Activated naive CD4-positive, alpha-beta T cell (primary cell): ENCODE measurements at places on chromosomes 7 and 10.

- DNase-seq = no peak
Measured at GRCh38 chr7:130822642-130823041, 88.6 kb upstream of the KLF14 start.

DNA sequence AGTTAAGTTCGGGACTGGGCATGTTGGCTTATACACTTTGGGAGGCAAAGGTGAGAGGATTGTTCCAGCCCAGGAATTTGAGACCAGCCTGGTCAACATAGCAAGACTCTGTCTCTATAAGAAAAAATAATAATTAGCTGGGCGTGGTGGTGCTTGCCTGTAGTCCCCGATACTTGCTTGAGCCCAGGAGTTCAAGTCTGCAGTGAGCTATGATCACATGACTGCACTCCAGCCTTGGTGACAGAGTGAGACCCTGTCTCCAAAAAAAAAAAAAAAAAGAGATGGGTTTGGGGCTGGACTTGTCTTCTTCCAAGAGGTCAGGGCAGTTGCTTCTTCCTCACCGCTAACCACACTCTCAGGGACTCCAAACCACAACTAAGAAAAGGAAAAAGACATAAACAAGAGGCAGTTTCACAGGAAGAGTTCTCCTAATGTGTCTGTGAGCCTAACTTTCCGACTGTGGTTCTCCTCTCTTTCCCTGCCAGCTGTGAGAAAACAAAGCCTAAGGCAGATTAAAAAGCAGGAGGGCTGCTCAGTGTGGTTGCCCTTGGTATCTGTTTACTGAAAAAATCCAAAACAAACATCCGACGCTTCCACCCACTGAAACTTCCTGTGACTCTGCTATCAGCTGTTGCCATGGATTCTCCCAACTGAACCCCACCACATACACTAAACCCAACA, 2.4 kb upstream of the SERPINE1 start:
- DNase-seq = no peak

DNA sequence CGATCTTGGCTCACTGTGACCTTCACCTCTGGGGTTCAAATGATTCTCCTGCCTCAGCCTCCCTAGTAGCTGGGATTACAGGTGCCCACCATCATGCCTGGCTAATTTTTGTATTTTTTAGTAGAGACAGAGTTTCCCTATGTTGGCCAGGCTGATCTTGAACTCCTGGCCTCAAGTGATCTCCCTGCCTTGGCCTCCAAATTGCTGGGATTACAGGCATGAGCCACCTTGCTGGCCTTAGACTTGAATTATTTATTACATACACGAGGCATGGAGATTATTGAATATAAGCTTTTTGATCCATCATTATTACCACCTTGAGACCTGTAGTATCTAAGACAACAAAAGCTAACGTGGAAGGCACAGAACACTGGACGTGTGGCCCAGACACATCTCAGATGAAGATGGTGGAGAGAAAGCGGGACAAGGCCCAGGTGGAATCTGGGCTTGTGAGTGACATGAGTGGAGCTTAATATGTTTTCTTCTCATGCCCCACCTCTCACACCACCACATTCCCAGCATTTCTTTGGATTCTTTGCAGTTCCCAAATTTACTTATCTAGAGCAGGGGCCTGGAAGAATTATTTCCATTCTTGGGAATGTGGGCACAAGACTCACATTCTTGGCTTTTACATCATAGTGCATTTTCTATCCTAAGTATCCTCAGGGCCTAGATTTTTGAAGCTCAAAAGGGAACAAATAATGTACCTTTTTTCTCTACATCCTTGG, 76.6 kb downstream of the SUGCT start:
- no peak for DNase-seq

GRCh38 chr10:9296190-9296589, 1241.7 kb downstream of the GATA3 start:
- no peak for DNase-seq

DNA sequence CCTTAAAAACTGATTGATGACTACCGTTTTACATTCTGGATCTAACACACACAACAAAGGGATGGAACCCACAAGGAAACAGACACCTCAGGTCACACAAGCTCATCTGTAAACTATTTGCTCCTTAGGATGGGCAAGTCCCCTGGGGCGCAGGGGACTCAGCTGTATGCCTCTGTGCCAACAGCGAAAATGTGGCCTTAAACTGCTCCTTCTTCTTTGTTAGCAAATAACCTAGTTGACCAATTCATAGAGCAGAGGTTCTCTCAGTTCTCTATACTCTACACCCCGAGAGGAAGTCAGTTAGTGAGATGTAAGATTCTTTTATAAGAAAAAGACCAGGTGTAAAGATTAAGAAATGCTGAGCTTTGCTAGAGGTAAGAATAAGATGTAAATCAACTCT, 181.9 kb upstream of the PRSS58 start:
- DNase-seq = no peak

DNA sequence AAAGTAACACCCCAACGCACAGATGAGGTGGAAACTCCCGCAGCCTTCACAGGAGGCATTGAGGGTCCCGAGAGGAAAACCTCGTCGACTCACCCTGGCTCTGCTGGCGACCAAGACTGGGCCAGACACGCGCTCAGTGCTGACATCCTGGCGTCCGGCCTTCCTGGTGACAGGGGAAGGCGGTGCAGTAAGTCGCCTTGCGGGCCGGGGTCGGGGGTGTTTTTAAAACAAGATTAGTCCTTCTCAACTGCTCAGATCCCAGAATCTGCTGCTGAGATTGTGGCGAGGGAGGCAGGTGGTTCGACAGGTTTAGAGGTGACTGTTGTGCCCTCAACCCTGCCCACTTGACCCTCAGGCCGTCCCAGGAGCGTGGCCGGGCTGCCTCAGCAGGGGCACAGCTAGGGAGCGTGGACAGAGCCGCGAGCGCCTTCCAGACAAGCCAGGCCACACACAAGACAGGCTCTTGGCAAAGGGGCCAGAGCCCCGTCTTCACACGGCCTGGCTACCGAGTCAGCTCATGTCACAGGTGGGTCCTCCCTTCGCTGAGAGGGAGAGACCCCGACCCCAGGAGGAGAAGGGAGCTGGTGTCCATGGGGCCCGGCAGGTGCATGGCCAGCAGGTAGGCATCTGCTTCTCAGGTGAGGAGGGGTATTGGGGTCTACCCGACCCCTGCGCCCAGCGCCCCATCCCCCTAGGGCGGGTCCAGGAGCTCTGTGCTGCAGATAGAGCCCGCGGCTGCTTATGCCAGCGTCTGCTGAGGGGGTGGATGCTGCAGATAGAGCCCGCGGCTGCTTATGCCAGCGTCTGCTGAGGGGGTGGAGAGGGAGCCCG, 81.6 kb downstream of the DNAJB6 start:
- no peak for DNase-seq

DNA sequence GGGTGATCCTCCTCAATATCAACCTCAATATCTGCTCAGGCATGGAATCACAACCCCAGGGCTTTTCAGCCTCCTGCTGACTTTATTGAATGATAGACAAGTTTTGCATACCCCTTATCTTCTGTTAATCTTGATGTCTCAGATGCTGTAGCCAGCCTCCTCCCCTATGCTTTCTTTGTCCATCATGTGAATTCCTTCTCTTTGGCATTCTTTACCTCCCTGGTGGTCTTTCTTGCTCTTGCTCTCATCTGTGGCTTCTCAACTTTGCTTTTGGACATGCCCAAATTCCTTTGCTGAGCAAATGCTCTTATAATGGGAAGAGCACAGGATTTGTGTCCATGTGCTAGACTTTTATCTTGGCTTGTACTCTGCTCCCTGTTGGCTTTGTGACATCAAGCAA, 73.4 kb upstream of the FAM13C start:
- DNase-seq = no peak

- DNase-seq = no peak
Measured at GRCh38 chr10:89494068-89494467, 41.3 kb downstream of the SLC16A12 start.

GRCh38 chr10:37976880-37977203, 395 bp upstream of the ZNF25 start:
- no peak for DNase-seq

DNA sequence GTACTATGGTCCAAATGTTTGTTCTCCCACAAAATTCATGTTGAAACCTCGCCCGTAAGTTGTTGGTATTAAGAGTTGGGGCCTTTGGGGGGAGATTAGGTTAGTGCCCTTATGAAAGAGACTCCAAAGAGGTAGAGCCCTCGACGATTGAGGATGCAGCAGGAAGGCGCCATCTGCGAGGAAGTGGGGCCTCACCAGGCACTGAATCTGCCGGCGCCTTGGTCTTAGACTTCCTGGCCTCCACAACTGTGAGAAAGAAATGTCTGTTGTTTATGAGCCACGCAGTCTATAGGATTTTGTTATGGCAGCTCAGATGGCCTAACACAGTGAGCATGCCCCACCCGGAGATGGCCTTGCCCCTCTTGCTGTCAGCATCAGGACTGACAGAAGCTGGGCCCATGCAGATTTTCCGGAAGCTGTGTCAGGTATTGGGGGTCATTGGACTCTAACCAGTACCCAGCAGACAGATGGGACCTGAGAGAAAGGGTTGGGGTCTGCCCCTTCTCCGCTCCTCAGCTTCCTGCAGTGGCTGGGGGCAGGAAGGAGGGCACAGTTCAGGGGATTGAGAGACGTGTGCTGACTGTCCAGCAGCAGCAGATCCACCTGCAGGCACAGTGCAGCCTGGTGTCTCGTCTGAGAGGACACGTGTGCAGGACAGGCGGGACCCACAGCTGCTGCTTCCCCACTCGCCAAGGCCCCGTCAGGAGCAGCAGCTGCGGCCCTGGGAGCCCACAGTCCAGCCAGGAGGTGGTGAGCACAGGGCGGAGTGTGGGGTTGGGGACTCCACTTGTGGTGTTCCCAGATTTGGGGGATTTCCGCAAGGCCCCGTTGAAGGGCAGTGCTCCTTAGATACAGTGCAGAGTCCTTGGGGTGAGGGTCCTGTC, 47.8 kb downstream of the MGMT start:
- DNase-seq = no peak

GRCh38 chr7:54709283-54709682, 49.7 kb downstream of the SEC61G start:
- DNase-seq = no peak

DNA sequence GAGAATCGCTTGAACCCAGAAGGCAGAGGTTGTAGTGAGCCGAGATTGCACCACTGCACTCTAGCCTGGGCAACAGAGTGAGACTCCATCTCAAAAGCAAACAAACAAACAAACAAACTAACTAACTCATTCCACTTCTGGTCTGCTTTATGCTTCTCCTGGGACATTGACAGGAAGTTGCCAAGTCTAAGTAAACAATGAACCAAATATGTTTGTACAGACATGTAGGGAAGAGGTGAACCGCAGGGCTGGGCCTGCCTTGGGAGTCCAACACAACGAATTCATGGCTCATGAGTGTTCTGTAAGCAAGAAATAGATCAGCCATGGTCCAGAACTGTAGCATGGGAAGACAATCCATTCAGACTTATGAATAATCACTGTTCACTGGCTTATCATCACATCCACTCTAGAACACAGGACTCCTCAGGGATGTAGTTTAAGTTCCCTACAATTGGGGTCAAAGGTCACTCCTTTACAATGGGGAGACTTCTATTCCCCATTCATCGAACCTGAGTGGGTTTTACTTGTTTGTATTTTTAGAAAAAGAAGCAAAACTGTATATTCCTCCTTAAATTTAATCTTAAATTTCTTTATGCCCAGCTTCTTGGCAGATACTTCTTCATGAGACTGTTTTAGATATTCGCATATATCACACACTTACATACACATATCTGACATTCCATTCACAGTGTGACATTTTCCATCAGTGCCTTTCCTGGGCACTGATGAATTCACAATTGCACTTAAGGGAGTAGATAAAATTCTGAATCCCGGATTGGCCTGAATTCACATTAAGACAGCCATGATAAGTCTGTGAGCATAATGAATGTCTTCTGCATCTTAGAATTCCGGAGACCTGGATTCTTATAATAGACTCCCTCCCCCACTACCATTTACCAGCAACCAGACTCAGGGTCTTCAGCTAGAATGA, 159.1 kb upstream of the EEPD1 start:
- DNase-seq = no peak

DNA sequence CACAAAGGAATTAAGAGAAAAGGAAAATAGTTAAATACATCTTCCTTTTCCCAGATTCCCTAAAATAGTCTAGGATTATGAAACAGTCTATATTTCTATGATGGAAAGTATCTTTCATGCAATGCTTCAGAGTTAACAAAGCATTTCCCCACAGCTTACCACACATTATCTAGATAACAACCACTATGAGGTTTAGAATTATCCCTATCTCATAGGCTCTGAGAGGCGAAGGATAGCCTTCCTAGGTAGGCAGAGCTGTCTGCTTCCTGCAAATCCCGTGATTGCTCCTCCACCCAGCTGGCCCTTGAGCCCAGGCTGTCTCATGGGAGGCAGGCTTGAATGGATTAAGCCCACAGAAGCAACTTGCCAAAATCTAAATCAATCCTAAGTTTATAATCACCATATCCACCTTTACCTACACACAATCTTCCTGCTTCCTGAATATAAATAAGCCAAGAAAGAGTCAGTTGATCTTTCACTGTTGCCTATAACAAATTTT, 321.4 kb upstream of the AOAH start:
- no peak for DNase-seq

DNA sequence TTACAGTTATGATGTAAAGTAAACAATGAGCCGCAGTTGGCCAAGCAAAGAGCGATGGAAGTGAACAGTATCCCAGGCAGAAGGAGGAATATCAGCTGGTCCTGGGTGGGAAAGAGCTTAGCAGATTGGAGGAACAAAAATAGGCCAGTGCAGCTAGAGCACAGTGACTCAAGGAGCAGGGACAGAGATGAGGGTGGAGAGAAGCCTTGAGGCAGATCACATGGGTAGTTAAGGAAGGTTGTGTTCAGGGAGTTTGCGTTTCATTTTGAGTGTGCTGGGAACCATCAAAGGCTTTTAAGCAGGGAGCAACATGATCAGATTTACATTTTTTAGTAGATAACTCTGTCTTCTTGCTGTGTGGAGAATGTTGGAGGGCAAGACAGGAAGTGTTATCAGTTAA, 113.6 kb downstream of the OAT start:
- no peak for DNase-seq

- no peak for DNase-seq
Measured at GRCh38 chr7:79272066-79272669, 181.3 kb downstream of the MAGI2 start.

GRCh38 chr7:102273749-102274712, 12.6 kb upstream of the SH2B2 start:
- DNase-seq = no peak

GRCh38 chr10:50473756-50474155, 150.0 kb downstream of the SGMS1 start:
- no peak for DNase-seq

DNA sequence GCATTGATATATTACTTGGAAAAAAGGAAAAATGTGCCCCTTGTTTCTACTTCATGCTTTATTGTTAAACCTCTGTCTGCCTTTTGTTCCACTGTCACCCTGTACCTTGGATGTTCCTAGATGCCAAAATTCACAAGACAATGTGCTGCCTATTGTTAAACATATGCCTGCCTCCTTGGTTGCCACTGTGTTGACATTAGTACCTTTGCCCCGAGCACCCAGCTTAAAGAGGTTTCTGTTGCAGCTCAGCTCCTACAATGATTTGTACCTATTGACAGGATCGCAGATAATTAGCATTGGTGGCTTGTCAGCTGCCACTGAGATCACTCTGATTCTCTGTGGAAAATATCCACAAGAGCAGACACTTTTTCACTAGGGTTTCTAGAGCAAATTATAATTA, 188.0 kb downstream of the KCND2 start:
- no peak for DNase-seq

- DNase-seq = no peak
Measured at GRCh38 chr10:115918812-115919211, 354.2 kb downstream of the GFRA1 start.

GRCh38 chr7:27144781-27145164, 1.3 kb upstream of the HOXA5 start:
- DNase-seq = no peak
